DMS153 (cell line): ENCODE measurements at places on chromosomes 4 and X.
A peak's percentile ranks its signal among the peaks of the same experiment; 100 is the strongest.

DNA sequence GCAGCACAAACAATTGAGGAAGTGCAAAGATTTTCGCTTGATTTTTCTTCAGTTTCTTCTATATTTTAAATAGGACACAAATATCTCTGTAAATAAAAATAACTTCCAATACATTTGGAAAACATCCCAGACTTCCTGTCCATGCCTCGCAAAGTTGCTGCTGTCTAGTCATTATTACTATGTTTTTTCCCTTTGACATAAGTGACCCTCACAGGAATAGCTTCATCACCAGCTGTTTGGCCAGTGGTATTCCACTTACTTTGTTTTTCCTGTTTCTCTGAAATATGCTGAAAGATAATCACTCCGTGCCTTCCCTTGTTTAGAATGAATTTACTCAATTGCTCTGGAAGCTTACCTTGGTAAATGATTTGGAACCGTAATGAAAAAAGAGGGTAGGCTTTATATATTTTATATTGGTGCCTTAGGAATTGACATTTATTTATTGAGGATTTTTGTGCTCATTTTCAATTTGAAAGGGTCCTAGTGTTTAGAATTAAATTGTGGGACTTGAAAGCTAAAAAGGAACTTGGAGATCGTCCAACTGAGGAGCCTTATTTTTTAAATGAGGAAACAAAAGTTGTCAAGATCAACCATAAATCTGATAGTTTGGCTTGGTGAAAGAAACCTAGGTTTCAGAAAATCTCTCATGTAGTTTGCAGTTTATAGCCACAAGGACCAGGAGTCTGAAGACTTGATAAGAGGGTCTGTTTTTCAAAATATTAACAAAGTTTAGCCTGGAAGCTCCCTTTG lies 65.6 kb downstream of the CDKL5 start:
- no peak for DNase-seq

- no peak for DNase-seq
Observed at GRCh38 chr4:6390356-6390755, 82.1 kb downstream of the PPP2R2C start.

GRCh38 chr4:166400270-166400894 lies 527.3 kb downstream of the TLL1 start:
- DNase-seq, result peak; percentile 92

- DNase-seq, result no peak
Observed at GRCh38 chrX:152942077-152942442, 44.2 kb downstream of the ZNF185 start.

DNA sequence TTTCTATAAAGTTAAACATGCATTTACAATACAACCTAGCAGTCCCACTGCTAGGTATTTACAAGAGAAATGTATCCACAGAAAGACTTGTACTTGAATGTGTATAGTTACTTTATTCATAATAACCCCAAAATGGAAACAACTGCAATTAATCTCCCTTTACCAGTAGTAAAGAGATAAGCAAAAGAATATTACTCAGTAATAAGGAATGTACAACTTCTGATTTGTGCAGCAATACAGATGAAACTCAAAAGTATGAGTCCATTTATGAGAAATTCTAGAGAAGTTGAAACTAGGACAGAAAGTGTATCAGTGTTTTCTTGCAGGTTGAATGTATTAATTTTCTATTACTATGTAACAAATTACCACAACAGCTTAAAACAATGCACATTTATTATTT lies 15.2 kb downstream of the USP53 start:
- DNase-seq, result no peak

GRCh38 chr4:17494258-17495190 lies 17.4 kb downstream of the QDPR start:
- DNase-seq, result no peak

DNA sequence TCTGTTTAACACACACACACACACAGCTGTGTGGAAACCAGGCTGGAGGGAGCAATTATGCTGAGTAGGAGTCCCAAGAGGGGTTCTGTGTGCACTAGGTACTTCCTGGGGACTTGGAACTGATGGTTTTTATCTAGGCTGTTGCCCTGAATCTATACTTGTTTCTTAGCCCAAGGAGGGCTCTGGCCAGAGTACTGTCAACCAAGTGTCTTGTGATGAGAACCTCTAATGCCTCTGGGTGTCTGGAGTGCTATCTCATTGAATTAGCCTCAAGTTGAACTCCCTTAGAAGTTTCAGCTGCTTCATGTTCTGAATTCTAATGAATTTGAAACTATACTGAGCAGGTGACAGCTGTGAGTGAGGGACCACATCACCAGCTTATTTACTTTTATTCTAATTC lies 16.6 kb downstream of the ARHGAP24 start:
- DNase-seq, result peak; percentile 55

DNA sequence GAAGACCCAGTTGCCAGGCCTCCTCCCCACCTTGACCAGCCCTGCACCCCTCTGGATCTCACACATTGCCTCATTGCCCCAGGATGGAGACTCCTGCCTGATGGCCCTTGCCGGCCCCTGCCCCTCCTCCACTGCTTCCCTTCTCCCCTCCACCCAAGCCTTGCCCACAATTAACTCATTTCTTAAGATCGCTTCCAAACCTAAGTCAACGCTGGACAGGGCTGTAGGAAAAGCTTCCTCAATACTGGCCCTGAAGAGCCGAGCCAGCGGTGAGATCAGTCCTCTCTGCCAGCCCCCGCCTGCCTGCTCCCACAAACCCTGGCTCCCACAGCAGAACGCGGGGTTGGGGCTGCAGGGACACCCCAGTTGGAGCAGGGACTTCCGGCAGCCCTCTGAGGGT lies 7.5 kb upstream of the HAUS7 start:
- no peak for DNase-seq

DNA sequence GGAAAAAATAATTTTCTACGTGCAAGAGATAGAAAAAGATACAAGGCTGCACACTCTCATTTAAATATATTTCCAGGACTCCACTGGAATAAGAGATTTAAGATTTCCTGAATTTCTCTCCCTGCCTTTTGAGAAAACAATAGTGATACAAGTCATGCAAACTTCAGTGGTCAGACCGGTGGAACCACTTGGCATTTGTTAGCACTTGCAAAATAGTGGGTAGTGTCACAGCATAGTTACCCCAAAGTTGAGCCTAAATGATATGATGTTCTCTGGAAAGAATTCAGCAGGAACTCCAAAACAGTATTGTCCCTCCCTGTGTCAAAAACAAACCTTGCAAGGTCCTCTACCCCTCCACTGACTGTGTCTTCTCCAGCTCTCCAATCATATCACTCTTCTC lies 102.3 kb downstream of the ANKRD50 start:
- no peak for DNase-seq

GRCh38 chr4:150379454-150379853 lies 202.5 kb upstream of the MAB21L2 start:
- DNase-seq, result no peak

GRCh38 chr4:42344749-42345148 lies 52.5 kb upstream of the SHISA3 start:
- DNase-seq, result no peak

DNA sequence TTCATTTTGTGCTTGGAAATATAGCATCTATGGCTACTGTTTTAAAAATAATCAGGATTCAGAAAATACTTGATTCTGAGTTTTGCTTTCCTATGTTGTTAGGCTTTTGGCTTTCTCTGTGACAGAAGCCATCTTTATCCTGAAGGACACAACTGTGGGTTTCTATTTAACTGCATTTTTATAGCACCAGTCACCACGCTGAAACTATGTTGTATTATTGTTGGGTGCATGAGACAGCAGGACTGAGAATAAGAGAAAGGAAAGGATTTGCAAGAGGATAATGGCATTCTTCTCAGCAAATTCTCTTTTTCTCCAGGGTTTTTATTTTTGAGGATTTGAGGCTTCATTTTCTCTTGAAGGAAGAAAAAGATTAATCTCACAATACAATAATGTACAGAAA lies 10.1 kb upstream of the NEUROG2 start:
- no peak for DNase-seq

DNA sequence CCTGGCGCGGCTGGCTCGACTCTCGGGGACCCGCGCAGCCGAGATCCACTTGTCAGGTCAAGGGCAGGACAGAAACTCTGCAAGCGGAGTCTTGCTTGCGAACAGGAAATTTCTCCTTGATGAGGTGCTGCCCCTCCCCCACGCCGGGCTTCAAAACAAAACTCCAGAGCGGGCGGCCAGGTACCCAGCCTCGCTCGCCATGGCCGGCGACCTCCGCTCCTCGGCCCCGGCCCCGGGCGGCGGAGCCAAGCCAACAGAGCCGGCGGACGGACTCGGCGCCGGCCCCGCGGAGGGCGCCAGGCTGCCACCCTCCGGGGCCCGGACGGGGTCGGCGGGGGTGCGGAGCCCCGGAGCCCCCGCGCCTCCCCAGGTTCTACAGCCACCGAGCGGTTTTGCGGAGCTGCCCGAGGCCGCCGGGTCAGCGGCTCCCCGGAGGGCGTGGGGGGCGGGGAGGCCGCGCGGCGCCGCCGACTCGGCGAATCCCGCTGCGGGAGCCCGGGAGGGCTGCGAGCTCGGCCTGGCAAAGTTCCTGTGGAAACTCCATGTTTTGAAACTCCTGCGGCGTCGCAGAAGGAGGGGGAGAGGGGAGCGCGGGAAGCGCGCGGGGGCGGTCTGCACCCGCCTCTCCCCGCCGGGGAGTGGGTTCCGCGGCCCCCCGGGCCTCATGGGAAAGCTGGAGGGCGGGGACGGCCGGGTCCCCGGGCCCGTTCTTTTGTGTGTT lies 11.7 kb upstream of the BCOR start:
- DNase-seq, result no peak

- DNase-seq, result no peak
Observed at GRCh38 chrX:110665223-110666002, 130.2 kb downstream of the CHRDL1 start.

DNA sequence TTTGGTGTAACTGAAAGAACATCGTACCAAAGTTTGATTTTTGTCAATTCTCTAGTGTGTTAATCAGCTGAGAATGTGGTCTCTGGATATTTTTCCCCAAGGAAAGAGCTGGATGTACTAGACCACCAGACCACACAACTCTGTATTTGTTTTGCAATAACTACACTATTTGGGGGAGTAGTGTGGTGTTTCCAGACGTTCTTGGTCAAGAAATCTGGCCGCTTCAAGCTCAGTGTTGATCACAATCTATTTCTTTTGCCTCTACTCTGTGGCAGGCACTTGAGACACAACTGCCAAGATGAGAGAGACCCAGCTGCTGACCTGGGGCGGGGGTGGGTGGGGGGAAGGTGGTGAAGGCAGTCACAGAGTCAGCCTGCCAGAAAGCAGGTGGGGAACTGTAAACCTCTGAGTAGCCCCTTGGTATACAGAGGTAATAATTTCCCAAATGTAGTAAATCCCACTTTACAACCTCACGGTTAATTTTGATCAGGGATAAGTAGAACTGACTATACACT lies 30.6 kb downstream of the PTTG2 start:
- DNase-seq, result no peak

DNA sequence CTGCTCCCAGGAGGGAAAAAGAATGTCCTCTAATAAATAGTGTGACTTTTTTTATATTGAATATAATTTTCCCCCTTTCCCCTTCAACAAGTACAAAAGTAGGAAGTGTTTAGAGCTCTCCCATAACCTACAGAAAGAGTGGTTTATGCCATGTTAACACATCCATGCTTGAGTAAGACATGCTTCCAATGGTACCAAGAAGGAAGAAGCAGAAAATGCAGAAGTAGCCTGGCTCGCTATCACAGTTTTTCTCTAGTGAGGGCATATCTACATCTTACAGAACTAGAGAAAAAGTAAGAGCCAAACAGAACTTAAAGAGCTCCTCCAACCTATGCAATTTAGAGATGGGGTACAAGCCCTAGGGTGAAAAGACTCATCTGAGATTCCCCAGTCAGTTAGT lies 82.5 kb downstream of the ARHGEF9 start:
- DNase-seq, result no peak

- no peak for DNase-seq
Observed at GRCh38 chr4:6733358-6734164, 17.6 kb downstream of the BLOC1S4 start.

DNA sequence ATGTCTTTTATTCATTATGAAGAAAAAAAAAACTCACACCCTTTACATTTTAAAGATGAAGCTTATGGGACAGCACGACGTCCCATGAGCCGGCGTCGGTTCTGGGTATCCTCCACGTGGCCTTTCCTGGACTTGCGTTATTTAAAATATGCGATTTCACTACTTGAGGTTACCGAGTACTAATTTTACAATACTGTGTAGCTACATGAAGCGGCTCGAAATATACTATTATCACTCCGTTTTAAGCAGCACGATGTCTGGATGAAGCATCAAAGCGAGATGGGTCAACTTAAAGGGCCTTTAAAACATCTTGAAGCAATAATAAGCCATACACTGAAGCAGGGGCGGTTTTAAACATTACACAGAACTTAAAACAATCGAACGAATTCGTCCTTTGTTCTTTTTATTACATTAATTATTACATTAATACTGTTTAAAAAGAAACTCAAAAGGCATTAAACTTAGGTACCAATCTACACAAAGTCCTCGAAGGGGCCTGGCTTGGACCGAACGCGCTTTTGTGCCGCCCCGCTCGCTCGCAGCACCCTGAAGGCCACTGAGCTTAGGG lies 1.4 kb upstream of the KLF3 start:
- DNase-seq, result no peak

- DNase-seq, result no peak
Observed at GRCh38 chrX:119008110-119008744, 33.8 kb downstream of the LONRF3 start.

GRCh38 chr4:26083987-26084386 lies 170.0 kb downstream of the SMIM20 start:
- DNase-seq, result no peak

- no peak for DNase-seq
Observed at GRCh38 chrX:8049827-8050226, 121.2 kb downstream of the VCX2 start.

GRCh38 chrX:7283741-7284140 lies 135.8 kb upstream of the PUDP start:
- DNase-seq, result no peak

DNA sequence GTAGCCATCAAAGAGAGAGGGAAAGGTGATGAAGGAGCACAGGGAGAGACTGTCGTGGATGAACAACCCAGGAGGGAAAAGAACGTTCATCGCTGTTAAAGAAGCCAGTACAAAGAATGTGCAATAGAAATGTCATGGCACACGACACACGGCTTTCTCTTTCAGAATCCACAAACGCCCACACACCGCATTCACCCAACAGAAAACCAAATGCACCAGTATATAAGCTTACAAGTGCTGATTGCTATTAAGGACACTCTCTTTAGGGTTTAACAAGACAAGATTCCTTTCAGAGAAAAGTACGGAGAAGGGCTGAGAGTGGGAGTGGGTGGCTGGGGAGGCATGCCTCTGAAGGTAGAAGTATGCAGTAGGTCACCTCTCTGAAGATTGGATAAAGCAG lies 80.2 kb downstream of the C4orf51 start:
- no peak for DNase-seq
